ENCODE measurements at places on chromosomes 2 and 18. TPM values are rescaled to one million over a fixed set of nuclear protein-coding genes. Genes with fewer than 3 reads are reported as not detected.

The CYTIP gene
- total RNA-seq: 474 TPM

DNA sequence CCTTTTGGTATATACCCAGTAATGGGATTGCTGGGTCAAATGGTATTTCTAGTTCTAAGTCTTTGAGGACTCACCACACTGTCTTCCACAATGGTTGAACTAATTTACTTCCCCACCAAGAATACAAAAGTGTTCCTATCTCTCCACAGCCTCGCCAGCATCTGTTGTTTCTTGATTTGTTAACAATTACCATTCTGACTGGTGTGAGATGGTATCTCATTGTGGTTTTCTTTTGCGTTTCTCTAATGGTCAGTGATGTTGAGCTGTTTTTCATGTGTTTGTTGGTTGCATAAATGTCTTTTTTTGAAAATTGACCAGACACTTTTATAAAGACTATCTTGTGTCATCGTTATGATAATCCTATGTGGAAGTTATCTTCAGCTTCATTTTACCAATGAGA lies 16.0 kb upstream of the ATP8B1 start:
- no peak overlapping the region for H3K27ac ChIP-seq
- H3K36me3 ChIP-seq: no peaks in the 10 kb centered on the region
- H3K4me3 ChIP-seq: no peak overlapping the region
- no peak for DNase-seq
- H3K27me3 ChIP-seq: peaks cover 2% of the 10 kb centered on the region

- no peaks in the 10 kb centered on the region for H3K4me1 ChIP-seq
- peaks cover 5% of the 10 kb centered on the region for H3K27me3 ChIP-seq
- H3K27ac ChIP-seq: no peak overlapping the region
- H3K4me3 ChIP-seq: no peak overlapping the region
- no peaks in the 10 kb centered on the region for H3K36me3 ChIP-seq
These were observed 39.4 kb upstream of the TXNDC2 start for GRCh38 chr18:9846162-9846925.

The TSHZ1 gene
- 21.5 TPM for total RNA-seq

The TNS1 gene
- 0.25 TPM for total RNA-seq

The FER1L5 gene
- total RNA-seq: not detected

The MSTN gene
- not detected for total RNA-seq

GRCh38 chr18:48557640-48558174 lies 18.9 kb downstream of the CTIF start:
- H3K27me3 ChIP-seq: no peaks in the 10 kb centered on the region
- no peaks in the 10 kb centered on the region for H3K36me3 ChIP-seq
- H3K27ac ChIP-seq: no peak overlapping the region

The DOK6 gene
- not detected for total RNA-seq

The SPATA3 gene
- total RNA-seq: not detected
